Right atrium auricular region (tissue), 2 donors: ENCODE measurements at places on chromosomes 6 and 20. TPM values are rescaled to one million over a fixed set of nuclear protein-coding genes. Genes with fewer than 3 reads are reported as not detected.

Gene ABHD16A
- total RNA-seq = 22.7 TPM

DNA sequence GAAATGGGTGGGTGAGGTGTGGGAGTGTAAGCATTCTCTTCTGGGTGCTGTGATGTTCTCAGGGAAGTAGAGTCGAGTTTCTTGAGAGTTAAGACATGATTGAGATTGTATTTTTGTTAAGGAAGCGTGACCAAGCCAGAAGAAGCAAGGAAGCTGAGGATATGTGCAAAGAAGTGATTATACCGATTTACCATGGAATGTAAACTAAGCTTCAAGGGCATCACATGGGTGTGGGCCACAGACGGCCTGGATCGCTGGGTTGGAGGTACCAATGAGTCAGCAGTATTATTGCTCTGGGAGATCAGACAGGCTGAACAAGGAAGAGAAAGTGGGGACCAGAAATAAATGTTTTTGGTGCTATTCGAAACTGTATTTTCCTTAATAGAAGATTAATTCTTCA, 184.1 kb upstream of the GMDS start:
- no peaks in the 10 kb centered on the region for H3K27me3 ChIP-seq
- no peak overlapping the region for H3K4me3 ChIP-seq
- H3K4me1 ChIP-seq = no peaks in the 10 kb centered on the region
- H3K36me3 ChIP-seq = no peaks in the 10 kb centered on the region
- H3K27ac ChIP-seq = no peak overlapping the region
- no peak for DNase-seq

DNA sequence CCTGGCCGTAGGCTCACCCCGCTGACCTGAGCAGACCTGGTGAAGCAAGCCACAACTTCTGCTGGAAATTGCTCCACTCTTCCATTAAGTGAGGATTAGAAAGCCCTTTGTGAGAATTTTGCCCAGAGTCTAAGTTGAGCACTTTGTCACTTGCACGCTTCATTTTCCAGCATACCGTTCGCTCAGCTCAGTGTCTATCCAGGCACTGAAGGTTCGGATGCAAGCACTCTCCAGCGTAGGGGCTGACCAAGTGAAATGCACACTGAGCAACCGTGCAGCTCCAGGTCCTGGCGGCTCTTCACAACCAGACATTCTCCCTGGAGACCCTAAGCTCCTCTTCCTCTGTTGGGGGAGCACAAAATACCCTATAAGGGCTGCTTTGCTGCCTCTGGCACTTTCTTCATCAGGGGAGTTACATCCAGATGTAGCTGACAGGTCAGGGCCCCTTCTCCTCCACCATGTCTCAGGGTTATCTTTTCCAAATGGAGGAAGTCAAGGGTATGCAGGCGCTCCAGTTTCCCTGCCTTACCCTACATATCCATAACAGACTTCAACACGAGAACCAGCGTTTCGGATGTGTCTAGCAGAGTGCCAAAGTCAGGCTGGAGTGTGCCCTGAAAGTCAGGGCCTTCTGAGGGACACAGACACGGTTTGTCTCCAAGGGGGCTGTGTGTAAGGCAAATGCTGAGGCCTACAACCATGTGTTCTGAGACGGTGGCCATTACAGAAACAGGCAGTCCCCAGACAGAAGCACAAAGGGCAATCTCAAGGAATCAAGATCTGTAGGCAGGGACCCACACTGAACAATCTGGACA, 146.7 kb upstream of the AFDN start:
- no peak overlapping the region for H3K4me3 ChIP-seq
- H3K4me1 ChIP-seq = peaks cover 68% of the 10 kb centered on the region
- no peaks in the 10 kb centered on the region for H3K36me3 ChIP-seq
- no peak for DNase-seq

- no peak overlapping the region for H3K27ac ChIP-seq
- no peak for DNase-seq
- no peaks in the 10 kb centered on the region for H3K27me3 ChIP-seq
- H3K4me1 ChIP-seq = no peaks in the 10 kb centered on the region
- H3K36me3 ChIP-seq = no peaks in the 10 kb centered on the region
These were observed 210.3 kb downstream of the TBX18 start for GRCh38 chr6:84554074-84554473.

- H3K4me3 ChIP-seq = no peak overlapping the region
- peak overlapping the region; percentile 36 for H3K27ac ChIP-seq
- H3K4me1 ChIP-seq = peaks cover 23% of the 10 kb centered on the region
- no peak for DNase-seq
These were observed 58.6 kb upstream of the ZNF217 start for GRCh38 chr20:53652090-53652858.

Gene TFAP2B
- not detected for total RNA-seq

DNA sequence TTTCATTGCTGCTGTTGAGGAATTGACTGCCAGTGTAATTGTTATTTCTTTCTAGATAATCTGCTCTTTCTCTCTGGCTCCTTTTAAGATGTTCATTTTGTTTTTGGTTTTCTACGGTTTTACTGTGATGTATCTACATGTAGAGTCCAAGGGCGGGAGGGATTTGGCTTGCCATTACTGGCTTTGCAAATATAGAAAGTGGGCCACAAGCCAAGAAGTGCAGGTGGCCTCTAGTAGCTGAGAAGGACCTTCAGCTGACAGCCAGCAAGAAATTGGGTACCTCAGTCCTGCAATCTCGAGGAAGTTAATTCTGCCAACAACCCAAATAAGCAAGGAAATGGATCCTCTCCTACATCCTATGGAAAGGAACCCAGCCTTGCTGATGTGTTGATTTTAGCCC, 42.8 kb upstream of the GLP1R start:
- H3K4me1 ChIP-seq = no peaks in the 10 kb centered on the region
- no peak overlapping the region for H3K4me3 ChIP-seq
- H3K27me3 ChIP-seq = no peaks in the 10 kb centered on the region
- H3K27ac ChIP-seq = no peak overlapping the region
- DNase-seq = no peak
- no peaks in the 10 kb centered on the region for H3K36me3 ChIP-seq

Gene TPX2
- total RNA-seq = 2.9 TPM

Gene ESF1
- total RNA-seq = 10.4 TPM

Gene RGS17
- 0.28 TPM for total RNA-seq

Gene HLA-DMB
- 3.6 TPM for total RNA-seq

Gene BTBD3
- total RNA-seq = 21.2 TPM
